ENCODE measurements at places on chromosomes 3 and 15.
A peak's percentile ranks its signal among the peaks of the same experiment; 100 is the strongest.

GRCh38 chr3:15794303-15794771 is 3.4 kb downstream of the ANKRD28 start:
- DNase-seq, result peak; percentile 27

GRCh38 chr3:57729334-57730045 is 26.6 kb upstream of the SLMAP start:
- peak; percentile 82 for DNase-seq

DNA sequence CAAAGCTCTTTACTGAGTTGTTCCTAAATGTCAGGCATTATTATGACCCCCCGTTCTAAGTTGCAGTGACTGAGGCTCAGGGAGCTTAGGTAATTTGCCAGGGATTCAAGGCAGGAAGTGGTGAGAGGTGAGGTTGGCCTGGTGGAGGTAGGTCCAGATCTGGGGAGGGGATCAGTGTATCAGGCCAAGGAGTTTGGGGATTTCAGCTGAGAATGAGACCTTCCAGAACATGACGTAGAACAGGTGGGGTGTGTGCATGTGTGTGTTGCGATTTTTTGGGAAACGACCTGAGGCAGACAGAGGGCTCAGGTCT is 41.1 kb upstream of the MRPS22 start:
- DNase-seq, result no peak

DNA sequence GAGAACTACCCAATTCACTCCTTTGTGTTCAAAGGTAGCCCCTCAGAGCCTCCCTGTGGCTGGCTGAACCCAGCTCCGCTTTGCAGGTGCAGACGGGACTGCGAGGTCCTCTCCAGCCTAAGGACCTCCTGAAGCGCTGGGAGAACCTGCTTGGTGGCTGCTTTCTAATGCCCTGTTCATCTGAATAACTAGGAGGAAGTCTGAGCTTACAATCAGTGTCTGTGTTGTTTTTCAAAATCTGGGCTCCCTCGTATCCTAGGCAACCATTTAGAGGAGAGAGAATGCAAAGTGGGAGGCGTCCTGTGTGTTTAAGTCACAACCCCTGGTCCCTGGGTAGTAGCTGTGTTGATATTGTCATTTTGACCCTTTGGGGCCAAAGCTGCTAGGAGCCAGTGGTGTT is 99.9 kb downstream of the GABRG3 start:
- DNase-seq, result no peak

DNA sequence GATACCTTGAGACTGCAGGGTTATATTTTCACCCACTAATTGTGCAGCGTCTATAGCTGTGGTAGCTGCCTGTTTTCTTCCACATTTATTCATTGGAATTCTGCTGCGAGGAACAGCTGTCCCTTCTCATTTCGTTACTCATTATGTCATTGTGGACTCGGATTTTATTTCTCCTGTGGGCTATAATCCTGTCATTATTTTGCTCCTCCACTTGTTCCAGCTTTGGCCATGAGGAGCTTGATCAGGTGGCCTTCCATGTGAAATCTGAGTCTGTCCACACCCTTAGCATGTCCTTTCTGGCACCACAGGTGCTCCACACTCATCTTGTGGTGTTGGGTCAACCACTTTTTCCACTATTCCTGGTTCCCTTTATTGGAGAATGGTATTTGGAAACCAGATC is 14.8 kb downstream of the LYSMD4 start:
- no peak for DNase-seq

- no peak for DNase-seq
Measured at GRCh38 chr15:79602731-79603130, 170.6 kb downstream of the MINAR1 start.

- DNase-seq, result no peak
Measured at GRCh38 chr3:34056951-34057390, 258.5 kb downstream of the PDCD6IP start.

DNA sequence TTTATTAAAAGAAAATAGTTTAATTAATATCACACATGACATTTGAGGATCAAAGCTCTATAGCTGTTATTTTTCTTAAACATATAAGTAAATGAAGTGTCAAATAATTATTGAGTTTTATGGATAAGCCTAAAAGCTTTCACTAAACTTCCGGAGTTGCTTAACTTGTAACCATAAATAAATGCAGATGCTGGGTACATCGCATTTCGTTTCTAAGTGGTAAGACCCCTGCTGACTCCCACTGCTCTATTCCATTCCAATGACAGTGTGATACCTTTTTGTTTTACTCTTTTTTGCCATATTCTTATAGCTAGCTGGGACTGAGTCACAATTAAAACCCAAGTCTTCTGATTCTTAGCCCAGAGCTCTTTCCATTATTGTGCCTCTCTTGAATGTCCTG is 411.1 kb downstream of the SOX2 start:
- no peak for DNase-seq

GRCh38 chr3:60186359-60186758 is 1064.9 kb downstream of the FHIT start:
- no peak for DNase-seq

DNA sequence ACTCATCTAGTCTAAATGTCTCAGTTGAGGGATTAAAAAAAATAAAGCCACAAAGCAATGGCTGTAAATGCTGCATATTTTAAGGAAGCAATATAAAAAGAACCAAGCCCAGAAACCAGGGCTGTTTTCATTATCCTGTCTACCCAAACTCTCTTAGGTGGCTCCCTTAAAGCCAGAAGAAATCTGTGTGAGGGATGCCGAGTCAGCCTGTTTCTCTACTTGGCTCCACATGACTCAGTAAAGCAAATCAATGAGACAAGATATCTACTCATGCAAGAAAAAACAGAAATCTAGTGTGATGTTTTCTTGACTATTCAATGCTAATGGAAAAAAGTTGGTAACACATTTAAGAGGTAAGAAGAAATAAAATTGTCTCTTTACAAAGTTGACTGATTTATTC is 296.2 kb downstream of the ZBTB20 start:
- no peak for DNase-seq

GRCh38 chr15:34796847-34797435 is 1.6 kb upstream of the ACTC1 start:
- no peak for DNase-seq

- DNase-seq, result no peak
Measured at GRCh38 chr15:50164458-50164857, 17.5 kb upstream of the SLC27A2 start.

DNA sequence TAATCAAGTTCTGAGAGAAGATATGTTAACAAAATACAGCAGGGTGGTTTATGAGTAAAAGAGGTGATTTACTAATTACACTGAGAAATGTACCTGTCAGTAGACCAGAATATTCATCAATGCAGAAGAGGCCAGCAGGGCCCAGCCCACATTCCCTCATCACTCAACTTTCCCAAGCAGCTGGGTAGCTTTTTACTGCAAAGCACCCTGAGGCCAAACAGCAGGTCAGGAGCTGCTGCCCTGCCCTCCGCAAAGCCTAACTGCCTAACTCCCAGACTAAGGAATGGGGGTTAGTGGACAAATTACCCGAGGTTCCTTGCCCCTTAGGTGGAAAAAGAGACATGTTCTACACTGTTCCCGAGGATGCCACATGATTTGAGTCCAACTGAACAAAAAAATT is 108.2 kb downstream of the TBL1XR1 start:
- DNase-seq, result no peak

DNA sequence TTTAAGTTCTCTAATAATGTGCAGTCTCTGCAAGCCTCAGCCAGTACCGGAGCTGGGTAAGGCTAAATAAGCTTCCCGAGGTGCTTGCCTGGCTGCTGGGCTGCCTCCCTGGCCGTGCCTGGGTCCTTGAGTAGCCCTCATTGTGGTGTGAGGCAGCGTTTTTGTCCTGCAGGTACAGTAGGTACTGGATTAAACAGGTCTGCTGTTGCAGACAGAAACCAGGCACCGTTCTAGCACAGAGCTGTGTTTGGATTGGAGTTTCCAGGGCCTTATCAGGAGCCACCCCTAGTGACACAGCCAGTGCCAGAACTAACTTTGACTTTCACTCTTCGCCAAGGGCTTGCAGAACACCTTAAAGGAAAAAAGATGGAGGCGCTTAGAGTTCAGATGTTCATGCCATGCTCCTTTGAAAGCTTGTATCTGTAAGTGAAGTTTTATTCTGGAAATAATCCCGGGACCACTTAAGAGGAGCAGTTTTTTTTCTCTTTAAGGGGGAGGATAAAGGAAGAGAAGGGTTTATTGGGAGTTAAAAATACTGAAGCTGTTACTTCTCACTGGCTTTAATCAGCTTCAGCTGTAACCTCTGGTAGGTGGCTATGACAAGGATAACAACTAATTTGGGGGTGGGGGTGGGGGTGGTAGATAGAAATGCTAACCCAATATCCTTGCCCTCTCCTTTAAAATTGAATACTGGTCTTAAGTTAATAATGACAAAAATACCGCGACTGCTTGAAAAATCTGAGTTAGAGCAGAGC is 126.8 kb downstream of the MITF start:
- DNase-seq, result no peak

DNA sequence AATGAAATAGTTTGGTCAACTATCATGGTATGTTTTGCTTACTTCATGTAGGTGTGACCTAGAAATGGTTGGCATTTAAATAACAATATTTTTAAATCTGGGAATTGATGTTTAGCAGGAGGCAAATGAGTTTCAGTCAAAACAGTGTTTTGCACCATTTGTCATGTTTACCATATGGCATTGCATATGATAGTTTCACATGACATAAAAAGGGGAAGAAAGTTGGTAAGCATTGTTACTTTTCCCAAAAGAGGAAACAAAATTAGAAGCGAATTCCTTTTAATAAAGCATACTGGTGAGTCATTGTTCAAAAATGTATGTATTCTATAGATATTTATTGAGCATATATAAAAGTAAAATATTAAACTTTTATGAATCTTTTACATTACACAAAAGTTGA is 2.3 kb downstream of the RNF13 start:
- peak; percentile 13 for DNase-seq

DNA sequence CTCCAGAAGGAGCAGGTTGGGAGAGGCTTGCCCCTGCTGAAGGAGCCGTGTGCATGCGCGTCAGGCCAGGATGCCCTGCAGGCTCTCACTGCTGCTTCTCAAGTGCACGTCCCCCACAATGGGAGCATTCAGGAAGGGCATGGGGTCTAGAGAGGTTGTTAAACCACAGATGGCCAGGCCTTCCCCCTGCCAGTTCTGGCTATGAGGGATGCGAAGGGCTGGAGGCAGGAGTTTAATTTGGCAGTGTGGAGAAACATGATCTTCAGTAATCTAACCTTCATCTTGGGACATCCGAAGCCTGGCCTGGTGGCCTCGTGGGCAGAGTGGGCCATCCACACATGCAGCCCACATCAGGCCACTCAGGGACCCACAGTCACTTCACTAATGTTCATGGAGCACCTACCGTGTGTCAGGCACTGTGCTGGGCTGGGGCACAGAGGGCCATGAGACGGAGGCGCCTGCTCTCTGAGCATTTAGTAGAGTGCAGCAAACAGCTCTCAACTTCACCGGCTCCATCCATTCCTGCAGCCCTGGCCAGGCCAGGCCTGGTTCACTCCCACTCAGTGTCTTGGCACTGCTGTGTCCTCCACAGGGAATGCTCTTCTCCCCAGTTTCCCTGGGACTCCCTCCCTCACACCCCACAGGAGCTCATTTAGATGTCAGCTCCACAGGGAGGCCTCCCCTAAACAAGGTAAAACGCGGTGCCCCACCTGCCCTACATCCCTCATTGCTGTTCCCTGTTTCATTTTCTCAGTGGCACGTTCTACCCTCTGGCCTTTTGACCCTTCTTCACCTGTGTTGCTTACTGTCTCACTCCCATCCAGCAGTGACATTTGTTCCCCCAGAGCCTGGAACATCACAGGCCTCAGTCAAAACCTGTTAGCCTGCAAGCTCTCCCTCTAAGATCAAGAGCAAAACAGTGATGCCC is 4.0 kb downstream of the CFAP100 start:
- no peak for DNase-seq

- peak; percentile 47 for DNase-seq
Measured at GRCh38 chr15:40081691-40082194, 26.9 kb downstream of the BMF start.

- no peak for DNase-seq
Measured at GRCh38 chr15:68211656-68212320, 6.7 kb upstream of the CALML4 start.

GRCh38 chr3:193010191-193010590 is 92.5 kb upstream of the MB21D2 start:
- DNase-seq, result no peak

- DNase-seq, result no peak
Measured at GRCh38 chr3:65935724-65936123, 103.0 kb downstream of the MAGI1 start.

DNA sequence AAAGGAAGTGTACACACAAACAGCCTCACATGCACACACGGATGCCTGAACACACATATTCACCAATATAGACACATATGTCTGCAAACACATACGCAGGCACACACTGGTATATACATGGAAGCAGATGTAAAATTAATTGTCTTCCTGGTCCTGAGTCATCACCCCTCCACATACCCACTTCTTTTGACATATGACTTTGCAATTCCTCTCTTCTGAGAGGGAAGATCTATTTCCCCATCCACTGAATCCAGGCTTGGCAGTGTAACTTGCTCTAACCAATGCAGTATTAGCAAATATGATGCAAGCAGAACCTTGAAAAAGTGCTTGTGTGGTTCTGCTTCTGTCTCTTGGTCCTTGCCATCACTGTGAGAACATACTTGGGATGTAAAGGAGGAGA is 76.8 kb upstream of the HRH1 start:
- DNase-seq, result peak; percentile 81

DNA sequence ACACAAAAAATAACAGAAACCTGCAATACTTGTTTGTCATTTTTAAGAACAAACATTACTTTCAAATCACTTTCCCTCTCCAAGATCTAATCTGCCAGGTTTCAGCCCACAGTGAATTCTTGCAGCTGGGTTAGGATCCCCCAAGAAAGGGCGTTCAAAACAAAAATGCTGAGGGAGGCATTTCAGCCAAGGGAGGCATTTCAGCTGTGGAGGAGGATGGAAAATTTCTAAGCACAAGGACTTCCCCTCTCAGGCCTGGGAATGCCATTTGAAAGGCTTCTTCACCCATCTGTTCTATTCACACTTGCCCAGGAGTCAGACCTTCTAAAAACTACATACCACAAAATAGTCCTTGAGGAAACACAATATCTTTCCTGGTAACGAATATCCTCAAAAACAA is 69.1 kb downstream of the P3H2 start:
- no peak for DNase-seq

GRCh38 chr3:193903966-193904365 is 232.0 kb upstream of the HES1 start:
- no peak for DNase-seq

DNA sequence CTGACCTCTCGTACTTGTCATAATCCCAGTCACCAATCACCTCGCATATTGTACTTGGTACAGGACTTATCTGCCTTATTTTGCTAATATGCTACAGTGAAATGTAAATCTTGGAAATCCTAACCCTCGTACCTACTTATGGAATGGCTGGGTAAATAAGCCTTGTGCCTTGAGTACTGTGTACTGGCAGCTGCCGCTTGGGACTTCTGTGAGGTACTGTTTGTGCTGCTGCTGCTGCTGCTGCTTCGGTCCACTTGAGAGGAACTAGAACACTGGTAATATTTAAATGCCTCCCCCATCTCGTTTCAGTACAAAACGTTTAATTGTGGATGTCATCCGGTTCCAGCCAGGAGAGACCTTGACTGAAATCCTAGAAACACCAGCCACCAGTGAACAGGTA is 42.5 kb upstream of the CRTC3 start:
- no peak for DNase-seq

- no peak for DNase-seq
Measured at GRCh38 chr3:64473466-64473865, 214.3 kb downstream of the ADAMTS9 start.

- no peak for DNase-seq
Measured at GRCh38 chr3:50278880-50279224, at the start of gene LSMEM2. LSMEM2 (plus strand) TSS chr3:50279087; CDS start chr3:50279114, 27 bp downstream.

GRCh38 chr15:91950054-91950453 is 96.5 kb downstream of the SLCO3A1 start:
- no peak for DNase-seq

GRCh38 chr15:59841036-59841435 is 151.9 kb upstream of the BNIP2 start:
- DNase-seq, result no peak

Measured in HL-60 (cell line).